ENCODE measurements at places on chromosomes 1 and 21. TPM values are rescaled to one million over a fixed set of nuclear protein-coding genes. Genes with fewer than 3 reads are reported as not detected.

GRCh38 chr21:46157987-46158451, 2.6 kb upstream of the FTCD start:
- DNase-seq = peak; percentile 39

DNA sequence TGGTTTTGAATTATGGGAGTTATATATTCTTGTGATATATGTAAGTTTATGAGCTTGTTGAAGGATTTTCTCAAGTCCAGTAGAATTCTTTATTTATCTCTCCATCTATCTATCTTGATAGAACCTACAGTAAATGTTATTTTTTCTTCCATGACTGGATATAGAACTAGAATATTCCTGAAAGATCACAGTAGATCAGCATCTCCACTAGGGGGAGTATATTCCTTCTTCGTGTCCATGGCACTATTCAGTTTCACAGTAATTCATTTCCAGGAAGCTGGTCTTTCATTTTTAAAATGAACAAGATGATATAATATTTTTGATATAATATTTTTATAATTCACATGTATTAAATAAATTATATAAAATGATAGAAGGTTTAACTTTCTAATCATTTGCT, 18.8 kb downstream of the TMPRSS15 start:
- DNase-seq = no peak

DNA sequence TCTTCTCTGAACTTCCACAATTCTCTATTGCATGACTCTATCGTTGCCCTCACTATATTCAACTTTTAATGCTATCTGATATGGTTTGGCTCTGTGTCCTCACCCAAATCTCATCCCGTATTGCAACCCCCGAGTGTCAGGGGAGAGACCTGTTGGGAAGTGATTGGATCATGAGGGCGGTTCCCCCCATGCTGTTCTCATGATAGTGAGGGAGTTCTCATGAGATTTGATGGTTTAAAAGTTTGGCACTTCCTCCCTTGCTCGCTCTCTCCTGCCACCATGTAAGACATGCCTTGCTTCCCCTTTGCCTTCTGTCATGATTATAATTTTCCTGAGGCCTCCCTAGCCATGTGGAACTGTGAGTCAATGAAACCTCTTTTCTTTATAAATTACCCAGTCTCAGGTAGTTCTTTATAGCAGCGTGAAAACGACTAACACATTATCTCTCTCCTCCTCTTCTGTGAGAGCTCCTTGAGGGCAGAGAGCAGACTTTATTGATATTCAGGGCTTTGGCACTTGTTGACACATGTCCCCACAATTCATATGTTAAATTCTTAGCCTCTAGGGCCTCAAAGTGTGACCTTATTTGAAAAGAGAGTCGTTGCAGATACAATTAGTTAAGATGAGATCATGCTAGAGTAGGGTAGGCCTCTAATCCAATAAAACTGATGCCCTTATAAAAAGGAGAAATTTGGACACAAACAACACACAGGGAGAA, 52.1 kb downstream of the ADCY10 start:
- no peak for DNase-seq

GRCh38 chr21:41783476-41784180, 16.8 kb upstream of the RIPK4 start:
- no peak for DNase-seq

GRCh38 chr1:79741720-79742421, 735.3 kb upstream of the ADGRL4 start:
- DNase-seq = no peak

DNA sequence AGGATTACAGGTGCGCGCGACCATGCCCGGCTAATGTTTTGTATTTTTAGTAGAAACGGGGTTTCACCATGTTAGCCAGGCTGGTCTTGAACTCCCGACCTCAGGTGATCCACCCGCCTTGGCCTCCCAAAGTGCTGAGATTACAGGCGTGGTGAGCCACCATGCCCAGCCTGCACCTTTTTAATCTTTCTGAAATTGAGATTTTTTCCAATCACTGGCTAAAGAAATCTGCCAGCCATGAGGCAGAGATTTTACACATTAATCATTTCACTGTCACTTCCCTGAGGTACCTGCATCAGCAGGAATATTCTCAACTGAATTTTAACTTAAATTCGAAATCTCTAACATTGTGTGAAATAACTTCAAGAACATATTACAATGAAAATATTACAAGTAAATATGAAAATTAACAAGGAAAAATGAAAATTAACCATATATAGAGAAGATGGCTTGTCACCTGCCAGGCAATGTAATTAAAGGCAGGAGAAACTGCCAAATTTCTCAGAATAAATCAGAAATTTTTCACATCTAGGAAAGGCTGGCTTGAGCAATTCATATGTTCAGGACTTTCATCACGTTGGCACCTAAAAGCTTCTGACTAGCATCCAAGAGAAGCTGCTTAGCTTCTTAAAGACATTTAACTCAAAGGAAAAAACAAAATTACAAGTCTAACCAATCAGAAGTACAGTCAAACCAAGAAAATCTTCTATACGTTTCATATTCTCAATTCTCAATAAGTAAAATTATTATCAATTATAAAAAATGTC, 5.9 kb downstream of the ANKRD13C start:
- DNase-seq = no peak

GRCh38 chr1:93346421-93346993, 800 bp downstream of the DR1 start:
- DNase-seq = no peak

GRCh38 chr1:210440081-210440480, 111.4 kb downstream of the HHAT start:
- DNase-seq = no peak

- DNase-seq = no peak
These were observed 834.2 kb upstream of the CXADR start for GRCh38 chr21:16678429-16679160.

DNA sequence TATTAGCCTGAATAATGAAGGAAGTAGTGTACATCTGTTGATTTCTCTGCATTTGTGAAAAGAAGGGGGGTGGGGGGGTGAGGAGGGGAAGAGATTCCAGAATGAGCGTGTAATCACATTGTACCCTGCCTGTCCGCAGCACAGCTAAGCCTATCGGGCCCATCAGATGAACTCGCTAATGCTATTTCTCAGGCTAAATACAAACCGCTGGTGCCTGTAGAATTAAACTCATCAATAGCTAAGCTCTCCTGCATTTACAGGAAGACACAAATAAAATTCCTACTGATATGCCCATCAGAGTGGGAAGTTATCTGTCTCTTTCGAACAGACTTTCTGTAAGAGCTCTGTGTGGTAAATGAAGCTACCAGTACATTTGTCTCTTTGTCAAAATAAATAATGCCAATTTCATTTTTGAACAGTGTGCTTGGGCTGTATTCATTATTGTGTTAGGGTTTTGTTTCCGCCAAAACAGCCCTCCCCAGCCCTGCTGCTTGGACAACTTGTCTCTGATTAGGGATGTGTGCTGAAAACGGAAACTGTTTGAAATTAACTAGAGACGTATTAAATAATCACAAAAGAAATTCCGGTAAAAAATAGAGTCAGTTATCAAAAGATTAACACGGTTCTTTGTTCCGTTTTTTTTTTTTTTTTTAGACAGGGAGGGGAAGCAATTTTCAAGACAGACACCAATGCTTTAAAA, 305.4 kb downstream of the TTLL7 start:
- DNase-seq = no peak

DNA sequence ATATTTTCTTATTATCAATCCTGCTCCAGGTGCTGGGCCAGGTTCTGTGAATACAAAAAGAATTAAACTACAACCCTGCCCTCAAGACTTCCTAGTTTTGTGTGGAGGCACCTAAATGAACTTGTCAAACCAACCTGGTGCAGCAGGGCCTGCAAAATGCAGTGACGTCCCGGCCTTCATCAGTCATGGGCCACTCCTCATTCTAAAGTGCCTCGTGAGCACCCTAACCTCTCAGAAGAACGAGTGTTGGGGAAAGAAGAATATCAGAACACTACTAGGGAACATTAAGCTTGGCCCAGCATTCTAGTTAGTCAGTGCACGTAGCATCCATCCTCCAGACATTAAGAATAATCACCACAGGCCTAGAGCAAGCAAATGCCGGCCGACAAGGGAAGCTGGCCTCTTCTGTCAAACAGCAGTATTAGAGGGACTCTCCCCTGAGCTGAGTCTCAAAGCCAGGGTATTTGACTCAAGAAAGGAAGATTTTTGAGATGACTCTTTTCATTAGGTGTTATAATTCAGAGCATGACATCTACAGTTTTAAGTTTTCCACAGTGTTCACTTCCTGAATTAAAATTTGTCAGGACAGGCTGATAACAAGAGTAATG, 137.9 kb downstream of the SLC45A1 start:
- DNase-seq = no peak

DNA sequence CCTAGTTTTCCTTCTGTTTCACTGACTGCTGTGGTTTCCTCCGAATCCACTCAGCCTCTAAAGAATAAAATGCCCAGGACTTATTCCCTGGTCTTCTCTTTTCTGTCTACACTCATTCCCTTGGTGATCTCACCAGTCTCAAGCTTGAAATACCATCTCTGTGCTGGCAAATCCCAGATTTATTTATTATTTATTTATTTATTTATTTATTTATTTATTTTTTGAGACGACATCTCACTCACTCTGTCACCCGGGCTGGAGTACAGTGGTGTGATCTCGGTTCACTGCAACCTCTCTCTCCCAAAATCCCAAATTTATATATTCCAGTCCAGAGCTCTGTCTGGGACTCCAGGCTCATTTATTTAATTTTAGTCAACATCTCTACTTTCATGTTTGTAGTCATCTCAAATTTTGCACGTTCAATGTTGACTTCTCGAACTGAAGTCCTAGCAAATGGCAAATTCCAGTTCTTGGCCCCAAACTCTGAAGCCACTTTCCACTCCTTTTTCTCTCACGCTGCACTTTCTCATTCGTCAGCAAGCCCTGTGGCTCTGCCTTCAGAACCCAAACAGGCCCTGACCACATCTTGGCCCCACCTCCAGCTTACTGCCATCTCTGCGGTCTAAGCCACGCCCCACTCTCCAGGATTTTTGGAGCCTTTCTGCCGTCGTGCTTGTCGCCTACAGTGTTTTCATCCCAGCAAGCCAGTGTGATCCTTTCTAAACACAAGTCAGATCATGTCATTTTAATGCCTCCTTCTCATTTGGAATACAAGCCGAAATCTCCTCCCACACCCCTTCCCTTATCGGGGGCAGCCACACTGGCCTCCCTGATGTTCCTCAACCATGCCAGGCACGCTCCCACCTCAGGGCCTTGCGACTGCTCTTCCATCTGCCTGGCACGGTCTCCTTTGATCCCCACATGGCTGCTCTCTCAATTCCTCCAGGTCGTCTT, 14.2 kb upstream of the TENT5B start:
- DNase-seq = no peak

GRCh38 chr1:33358114-33358794, 37.4 kb upstream of the A3GALT2 start:
- no peak for DNase-seq

The SELP gene
- total RNA-seq = not detected

The RXRG gene
- total RNA-seq = not detected

The CHD1L gene
- total RNA-seq = 83.7 TPM

The CD1E gene
- total RNA-seq = not detected

The NEK2 gene
- 25.2 TPM for total RNA-seq

The CIART gene
- 2.4 TPM for total RNA-seq

The LDLRAD2 gene
- not detected for total RNA-seq

The RPE65 gene
- not detected for total RNA-seq

The SYTL1 gene
- 39.5 TPM for total RNA-seq

The HHAT gene
- total RNA-seq = 0.56 TPM

The RGS21 gene
- total RNA-seq = not detected
